Activated CD8-positive, alpha-beta T cell treated with anti-CD3 and anti-CD28 coated beads, Interleukin-2, amount 10 ng/mL, durations not matched to agents 7 days and 5 days (primary cell): ENCODE measurements at places on chromosomes 4 and X. TPM values are rescaled to one million over a fixed set of nuclear protein-coding genes. Genes with fewer than 3 reads are reported as not detected.
A peak's percentile ranks its signal among the peaks of the same experiment; 100 is the strongest.

GRCh38 chr4:55947254-55947882 lies 1.4 kb upstream of the CEP135 start:
- peak; percentile 23 for DNase-seq

The BEX2 gene
- total RNA-seq: 4.9 TPM

DNA sequence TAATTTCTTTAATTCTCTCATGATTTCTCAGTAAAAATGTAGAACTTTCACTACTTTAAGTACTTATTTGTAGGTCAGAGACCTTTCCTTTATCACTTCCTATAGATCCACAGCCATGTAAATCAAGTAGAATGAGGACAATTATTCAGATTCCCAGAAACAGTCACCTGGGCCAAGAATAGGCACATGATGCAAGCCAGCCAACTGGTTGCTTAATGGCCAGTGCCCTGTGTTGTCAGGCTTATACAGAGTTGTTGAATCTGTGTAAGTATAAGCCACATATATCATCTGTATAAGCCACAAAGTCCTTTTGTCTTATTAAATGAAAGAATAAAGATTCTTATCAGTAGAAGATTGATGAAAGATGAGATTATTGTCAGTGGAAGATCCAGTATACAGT lies 5.2 kb downstream of the BANK1 start:
- no peak for DNase-seq

DNA sequence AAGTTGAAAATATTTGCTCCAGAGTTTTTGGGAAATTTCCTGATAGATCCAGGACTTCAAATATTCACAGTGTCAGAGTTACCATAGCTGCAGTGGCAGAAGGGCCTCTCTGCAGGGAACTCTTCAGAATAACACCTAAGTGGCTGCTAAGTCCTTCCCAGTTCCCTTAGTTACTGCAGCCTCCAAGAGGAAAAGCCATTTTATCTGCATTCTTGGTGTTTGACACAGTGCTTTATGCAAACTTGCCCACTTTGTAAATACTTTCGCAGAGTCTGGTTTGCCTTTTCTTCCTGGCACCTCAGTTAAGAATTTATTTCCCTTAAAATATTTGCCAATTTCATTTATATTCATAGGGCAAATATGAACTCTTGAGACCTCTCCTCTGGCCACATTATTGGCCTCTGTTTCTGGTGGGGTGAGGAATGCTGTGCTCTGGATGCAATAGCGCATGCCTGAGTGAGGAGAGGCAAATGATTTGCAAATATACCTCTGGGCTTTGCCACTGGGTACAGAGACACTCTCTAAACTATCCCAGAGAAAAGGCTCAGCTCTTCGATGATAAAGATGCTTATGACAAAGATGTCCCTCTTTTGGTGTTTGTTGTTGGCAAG lies 566.3 kb upstream of the NR3C2 start:
- no peak for DNase-seq

The OPRPN gene
- total RNA-seq: not detected

The WDR45 gene
- 29.1 TPM for total RNA-seq

The MMGT1 gene
- total RNA-seq: 16.4 TPM

The GPR34 gene
- total RNA-seq: 1.1 TPM

The CC2D2A gene
- total RNA-seq: not detected

The ARX gene
- not detected for total RNA-seq

GRCh38 chrX:106481341-106481740 lies 130.4 kb upstream of the RADX start:
- peak; percentile 36 for DNase-seq

- no peak for DNase-seq
These were observed 8.4 kb upstream of the NUP54 start for GRCh38 chr4:76156635-76157034.

DNA sequence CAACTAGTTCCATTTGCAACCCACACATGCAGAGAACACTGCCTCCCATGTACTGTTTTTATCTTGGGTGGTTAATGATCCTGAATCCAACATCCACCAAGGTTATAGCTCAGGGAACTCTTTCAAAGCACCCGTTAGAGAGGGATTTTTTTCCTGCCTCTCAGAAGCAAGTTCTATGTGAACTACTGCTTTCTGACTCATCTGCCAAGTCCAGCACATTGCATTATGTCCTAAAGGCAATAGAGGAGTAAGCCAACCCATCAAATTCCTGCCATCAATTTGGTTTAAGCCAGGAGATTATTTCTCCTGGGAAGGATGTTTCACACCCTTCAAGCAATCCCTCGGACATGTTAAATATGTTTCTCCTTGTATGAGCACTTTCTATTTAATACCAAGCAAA lies 334.5 kb downstream of the GASK1B start:
- DNase-seq: no peak

DNA sequence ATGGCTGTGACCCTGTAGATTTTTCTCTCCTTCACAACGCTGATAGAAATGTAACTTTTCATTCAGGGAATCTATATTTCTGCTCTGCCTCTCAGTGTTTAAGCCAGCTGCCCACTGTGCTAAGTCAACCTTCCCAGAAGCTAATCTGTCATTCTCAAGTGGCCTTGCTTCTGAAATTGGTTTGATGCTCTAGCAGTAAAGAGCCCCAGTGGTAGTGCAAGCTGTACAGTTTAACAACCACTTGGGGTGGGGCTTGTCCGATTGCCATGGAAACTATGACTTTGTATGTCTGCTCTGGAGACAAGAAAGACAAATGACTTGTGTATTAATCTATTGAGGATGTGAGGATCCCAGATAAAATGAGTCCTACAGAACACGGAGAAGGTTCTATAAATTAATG lies 620.9 kb upstream of the GALNT7 start:
- no peak for DNase-seq

The TCEAL9 gene
- 0.84 TPM for total RNA-seq

The FANCB gene
- 14.6 TPM for total RNA-seq

The GPC4 gene
- not detected for total RNA-seq

GRCh38 chr4:8831221-8832112 lies 40.2 kb downstream of the HMX1 start:
- no peak for DNase-seq

DNA sequence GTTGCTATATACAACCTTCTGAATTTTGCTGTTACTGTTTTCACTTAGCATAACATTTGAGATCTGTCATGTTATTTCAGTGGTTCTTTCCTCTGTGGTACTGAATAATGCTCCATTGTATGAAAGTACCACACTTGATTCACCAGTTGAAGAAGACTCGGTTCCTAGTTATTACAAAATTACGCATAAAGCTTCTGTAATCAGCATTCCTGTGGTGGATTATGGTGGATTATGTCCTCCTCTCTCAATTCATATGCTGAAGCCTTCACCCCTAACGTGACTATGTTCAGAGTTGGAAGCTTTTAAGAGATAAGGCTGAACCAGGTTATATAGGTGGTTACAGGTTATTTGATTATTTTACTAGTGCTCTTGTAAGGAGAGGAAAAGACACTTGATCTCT lies 2143.5 kb upstream of the AGA start:
- DNase-seq: no peak

DNA sequence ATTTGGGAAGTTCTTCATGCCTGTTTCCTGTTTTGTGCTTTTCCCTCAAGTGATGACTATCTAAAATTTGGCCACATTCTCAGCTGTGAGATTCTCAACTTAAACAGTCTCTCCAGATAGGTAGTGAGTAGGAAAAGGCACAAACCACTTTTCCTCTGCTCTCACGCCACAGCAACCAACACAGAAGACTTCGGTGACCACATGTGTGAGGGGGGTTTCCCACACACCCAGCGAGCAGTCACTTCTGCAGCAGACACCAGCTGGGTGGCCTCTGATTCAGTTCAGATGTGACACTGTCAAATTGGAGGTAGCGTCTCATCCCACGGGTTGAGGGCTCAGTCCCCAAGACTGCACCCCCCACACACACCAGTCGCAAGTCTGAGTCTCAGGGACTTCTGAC lies 25.1 kb upstream of the CLDN34 start:
- peak; percentile 70 for DNase-seq

GRCh38 chr4:47862297-47862696 lies 24.4 kb upstream of the CORIN start:
- DNase-seq: no peak

- DNase-seq: no peak
These were observed 161.4 kb upstream of the GIMD1 start for GRCh38 chr4:106530024-106530361.

- DNase-seq: peak; percentile 84
These were observed 603 bp downstream of the MAD2L1 start for GRCh38 chr4:120065974-120066516.

DNA sequence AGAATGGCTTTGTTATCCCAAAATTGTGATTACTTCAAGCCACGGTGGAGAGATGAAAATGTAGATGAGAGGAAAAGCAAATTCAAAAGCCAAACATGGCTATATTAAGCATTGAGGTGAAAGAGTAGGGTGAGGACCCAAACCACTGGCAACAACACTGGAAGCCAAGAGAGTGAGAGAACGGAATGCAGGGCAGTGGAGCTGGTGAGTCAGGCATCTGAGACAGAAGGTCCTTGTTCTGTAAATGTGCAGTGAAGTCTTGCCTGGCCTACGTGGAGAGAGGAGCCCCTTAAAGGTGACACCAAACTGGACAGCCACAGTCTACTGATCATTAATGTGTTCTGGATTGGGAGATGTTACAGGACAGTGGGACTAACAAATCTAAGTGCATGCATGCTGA lies 22.8 kb upstream of the SEC24B start:
- DNase-seq: no peak

- no peak for DNase-seq
These were observed 26.3 kb upstream of the ACTRT1 start for GRCh38 chrX:128078545-128078944.

GRCh38 chr4:55411621-55412020 lies 15.9 kb downstream of the TMEM165 start:
- no peak for DNase-seq
